ENCODE measurements at places on chromosomes 4 and X.
A peak's percentile ranks its signal among the peaks of the same experiment; 100 is the strongest.

GRCh38 chr4:143407474-143407873 is 70.8 kb downstream of the GAB1 start:
- DNase-seq: no peak

DNA sequence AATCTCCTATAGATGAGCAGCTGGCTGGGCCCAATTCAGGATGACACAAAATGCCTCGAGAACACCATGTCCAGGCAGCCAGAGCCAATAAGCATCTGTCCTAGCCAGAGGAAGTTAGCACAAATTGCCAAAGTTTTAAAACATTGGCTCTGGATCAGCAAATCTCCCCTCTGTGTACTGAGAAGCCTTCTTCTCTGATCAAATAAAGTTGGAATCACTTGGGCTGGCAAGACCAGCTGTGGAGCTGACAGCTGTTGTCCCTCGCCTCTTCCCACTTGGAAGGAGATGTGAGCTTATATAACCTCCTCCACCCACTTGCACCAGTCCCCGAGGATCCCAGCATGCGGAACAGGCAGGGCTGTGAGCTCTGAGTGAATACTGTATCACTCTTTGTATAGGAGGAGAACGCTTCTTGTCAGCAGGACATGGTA is 183.9 kb downstream of the OPHN1 start:
- no peak for DNase-seq

GRCh38 chrX:112147206-112147605 is 64.6 kb upstream of the TRPC5 start:
- DNase-seq: no peak

DNA sequence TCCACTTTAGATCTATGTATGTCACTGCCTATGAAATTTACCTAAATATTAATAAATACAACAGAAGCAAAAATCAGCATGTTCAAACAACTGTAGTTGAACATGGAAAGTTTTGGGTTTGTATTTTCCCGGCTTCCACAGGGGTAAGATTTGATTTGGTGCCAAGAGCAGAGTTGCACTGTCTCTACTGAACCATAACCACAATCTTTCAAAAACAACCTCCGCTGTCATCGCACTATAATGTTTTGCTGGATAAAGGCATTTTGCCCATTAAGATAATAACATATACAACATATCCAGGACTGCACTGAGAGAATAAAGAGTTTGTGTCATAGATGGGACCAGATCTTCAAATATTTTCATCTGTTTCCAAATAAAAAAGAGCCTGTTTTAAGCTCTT is 94.9 kb downstream of the TENM3 start:
- DNase-seq: no peak

GRCh38 chrX:1076871-1077651 is 135.4 kb downstream of the CRLF2 start:
- DNase-seq: no peak

- DNase-seq: no peak
Observed at GRCh38 chr4:155609455-155610059, 57.1 kb upstream of the GUCY1A1 start.

- no peak for DNase-seq
Observed at GRCh38 chrX:94511564-94511963, 837.6 kb downstream of the FAM133A start.

- DNase-seq: no peak
Observed at GRCh38 chr4:145816091-145816490, 122.5 kb downstream of the ZNF827 start.

DNA sequence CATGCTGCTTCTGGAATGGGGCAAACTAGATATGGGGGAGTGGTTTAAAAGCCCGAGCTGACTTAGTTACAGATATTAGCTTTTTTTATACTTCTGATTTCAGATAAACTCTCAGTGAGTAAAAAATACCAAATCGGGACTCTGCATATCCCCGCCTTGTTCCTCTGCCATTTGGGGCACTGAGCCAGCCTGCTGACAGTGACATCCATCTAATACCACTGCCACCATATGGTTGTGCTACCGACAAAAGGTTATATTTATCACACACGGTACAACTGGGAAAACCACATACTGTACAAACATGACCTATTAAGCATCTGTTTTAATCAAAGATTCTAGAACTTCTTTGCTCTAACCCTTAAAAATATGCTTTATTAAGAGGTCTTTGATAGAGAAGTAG is 78.7 kb downstream of the GALNT7 start:
- DNase-seq: no peak

GRCh38 chrX:20452487-20452886 is 185.8 kb upstream of the RPS6KA3 start:
- DNase-seq: no peak

GRCh38 chr4:16443504-16444088 is 217.3 kb upstream of the TAPT1 start:
- no peak for DNase-seq

DNA sequence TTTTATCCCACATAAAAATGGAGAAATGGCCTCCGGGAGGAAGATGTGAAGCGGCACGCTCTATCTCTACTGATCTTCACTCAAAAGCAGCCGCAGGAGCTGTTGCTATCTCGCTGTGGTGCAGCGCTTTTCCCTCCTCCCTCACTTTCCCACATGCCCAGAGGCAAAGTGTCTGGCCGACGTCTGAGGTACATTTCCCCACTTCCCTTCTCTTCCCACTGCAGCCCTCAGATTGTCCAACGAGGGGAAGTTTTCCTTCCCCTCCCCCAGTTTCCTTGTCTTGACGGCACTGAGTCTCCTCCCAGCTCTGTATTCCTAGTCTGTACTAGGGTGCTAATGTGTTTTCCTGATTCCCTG is 660 bp upstream of the COL25A1 start:
- no peak for DNase-seq

- no peak for DNase-seq
Observed at GRCh38 chr4:131613086-131613823, 1535.8 kb upstream of the PCDH10 start.

GRCh38 chr4:119623025-119623424 is 5.6 kb downstream of the PDE5A start:
- no peak for DNase-seq

DNA sequence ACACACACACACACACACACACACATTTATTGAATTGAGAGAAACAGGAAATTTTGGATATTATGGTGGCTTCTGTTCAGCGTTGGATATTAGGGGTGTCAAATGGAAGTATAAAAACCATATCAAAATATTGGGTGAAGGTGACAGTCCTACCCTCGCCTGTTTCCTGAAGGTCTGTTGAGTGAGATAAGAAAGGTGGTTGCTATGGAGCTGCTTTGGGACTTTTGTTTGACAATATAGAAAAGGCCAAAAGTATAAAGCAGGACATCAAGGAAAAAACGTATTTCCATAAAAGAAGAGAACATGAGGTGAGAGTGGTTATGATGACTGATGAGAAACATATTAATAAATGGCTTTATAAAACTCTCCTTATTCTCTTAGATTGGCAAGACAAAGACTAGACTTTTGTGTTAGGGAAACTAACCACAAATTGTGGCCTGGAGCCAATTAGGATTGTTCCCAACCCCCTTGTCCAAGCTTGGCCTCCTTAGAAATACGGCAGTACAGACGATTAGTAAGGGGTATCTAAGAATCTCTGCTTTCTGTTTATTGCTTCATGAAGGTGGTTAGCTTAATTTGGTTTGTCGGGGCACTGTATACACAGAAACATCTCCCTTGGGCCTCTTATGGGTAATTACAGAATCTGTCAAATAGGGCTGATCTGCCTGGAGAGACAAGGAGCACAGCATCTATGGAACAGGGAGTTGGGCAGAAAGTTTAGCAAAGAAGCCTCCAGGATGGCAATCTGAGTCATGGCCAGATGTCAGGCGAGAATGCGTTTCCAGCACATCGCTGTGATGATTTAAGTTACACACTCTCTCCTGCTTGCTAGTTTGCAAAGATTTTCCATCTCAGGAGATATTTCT is 198.0 kb downstream of the CBR4 start:
- no peak for DNase-seq

GRCh38 chrX:142096253-142096652 is 108.8 kb downstream of the MAGEC2 start:
- DNase-seq: no peak

- no peak for DNase-seq
Observed at GRCh38 chr4:179596621-179597020, 2154.4 kb upstream of the AGA start.

DNA sequence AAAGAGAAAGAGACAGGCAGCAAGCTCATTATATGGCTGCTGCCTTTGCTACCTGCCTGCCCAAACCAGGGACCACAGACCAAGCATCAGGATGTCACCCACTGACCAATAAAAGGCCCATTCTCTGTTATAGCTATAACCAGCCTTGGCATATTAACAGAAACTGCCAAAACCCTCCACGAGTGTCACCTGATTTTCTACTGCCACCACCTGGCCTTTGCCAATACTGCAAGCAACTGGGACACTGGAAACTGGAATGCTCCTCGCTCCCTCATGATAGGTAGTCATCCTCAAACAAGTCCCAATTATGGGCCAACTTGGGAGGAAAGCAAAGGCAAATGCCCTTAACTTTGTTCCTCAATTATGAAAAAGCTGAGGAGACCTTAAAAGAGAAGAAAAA is 76.0 kb downstream of the SPIN4 start:
- DNase-seq: no peak

DNA sequence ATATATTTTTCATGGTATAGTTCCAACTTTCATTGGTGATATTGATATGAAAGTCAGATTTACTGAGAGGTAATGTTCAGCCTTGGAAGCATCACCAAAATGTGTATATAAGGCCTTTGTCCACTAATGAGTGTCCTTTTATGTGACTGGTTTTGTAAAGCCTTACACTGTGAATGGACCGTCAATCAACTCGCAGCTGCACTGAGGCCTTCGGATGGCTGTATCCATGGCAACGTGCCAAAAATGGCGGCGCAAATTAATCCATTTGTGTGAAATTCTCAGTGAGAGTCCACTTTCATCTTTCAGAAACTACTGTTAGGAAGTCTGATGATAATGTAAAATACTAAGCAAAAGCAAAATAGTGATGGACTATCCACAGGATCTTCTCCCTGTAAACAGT is 131.7 kb downstream of the SPCS3 start:
- DNase-seq: no peak

GRCh38 chr4:73573794-73574528 is 46.3 kb downstream of the RASSF6 start:
- no peak for DNase-seq

DNA sequence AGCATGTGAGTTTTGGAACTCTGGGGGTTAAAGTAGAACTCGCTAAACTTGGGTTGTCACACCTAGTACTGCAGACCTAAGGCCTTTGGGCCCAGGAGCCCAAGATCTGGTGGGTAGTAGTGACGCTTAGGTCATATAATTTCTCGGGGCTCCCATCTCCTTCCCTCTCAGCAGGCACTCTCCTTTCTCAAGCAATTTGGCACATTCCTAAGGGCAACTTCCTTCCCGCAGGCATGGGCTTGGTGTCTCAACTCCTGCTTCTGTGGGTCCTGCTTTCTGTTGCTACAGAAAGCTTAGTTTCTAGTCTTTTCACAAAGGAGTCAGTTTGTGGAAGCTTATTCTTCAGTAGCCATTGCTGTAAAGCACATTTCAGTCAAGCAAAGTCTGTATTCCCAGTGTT is 10.4 kb upstream of the EDA start:
- no peak for DNase-seq

DNA sequence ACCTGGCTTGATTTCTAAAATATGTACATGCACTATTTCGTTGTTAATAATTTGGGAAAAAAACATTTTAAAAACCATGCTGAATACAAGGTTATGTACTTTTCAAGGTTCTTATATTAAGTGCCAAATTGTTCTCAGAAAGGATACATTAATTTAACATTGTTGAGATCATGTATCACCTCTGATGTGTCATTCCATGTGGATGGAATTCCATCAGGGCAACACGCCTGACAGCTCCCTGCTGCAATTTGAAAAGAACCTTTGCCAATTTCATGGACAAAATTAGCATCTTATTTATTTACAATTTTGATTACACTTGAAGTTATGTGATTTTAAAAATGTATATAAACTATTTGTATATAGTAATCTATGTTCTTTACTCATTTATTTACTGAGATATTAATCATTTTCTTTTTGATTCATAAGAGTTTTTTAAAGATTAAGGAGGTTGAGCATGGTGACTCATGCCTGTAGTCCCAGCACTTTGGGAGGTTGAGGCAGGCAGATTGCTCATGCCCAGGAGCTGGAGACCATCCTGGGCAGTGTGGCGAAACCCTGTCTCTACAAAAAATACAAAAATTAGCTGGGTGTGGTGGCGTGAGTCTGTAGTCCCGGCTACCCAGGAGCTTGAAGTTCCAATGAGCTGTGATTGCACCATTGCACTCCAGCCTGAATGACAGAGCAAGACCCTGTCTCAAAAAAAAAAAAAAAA is 142.8 kb downstream of the ENPP6 start:
- no peak for DNase-seq

- DNase-seq: no peak
Observed at GRCh38 chrX:9912351-9913145, 54.6 kb upstream of the CLDN34 start.

DNA sequence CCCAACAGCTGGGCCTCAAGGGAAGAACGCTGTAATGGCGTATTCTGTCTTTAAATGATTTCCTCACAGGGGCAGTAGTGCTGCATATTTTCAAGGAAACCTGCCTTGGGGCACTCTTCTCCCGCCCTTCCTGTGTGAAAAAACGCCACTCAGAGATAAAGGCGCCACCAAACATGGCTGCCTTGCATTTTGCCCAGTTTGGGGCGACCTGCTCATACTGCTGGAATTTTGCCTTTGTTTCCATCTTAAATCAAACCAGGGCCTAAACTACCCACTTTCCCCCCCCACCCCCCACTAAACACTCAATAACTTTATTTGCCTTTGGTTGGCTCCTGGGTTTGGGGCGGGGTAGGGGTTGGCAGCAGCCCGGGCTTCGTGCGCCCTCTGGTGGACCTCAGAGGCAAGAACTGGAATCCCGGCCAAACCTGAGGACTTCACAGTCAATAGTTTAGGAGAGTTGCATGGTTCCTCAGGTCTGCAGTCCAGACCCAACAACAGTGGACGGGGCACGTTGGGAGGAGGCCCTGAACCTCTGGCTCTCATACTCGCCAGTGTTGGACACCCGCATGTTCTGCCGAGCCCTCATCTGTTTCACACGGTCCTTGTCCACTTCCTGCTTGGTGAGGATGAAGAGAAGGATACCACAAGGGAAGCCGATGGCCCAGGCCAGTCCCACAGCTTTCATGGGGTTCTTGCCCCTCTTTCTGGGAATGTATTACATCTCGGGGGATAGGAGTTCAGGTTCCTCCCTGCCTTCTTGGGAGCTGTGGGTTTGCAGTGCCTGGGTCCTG is 220.1 kb upstream of the STK26 start:
- DNase-seq: peak; percentile 12

GRCh38 chr4:13325744-13326143 is 158.4 kb downstream of the RAB28 start:
- DNase-seq: no peak

- DNase-seq: no peak
Observed at GRCh38 chr4:176864238-176864637, 71.5 kb upstream of the VEGFC start.

Data from stimulated activated CD4-positive, alpha-beta T cell treated with anti-CD3 and anti-CD28 coated beads, Interleukin-15, amount 100 ng/mL, for 1 hour (primary cell).